ENCODE measurements at places on chromosomes 1 and 21.

GRCh38 chr1:19877821-19878636, 4.2 kb upstream of the OTUD3 start:
- DNase-seq: no peak

DNA sequence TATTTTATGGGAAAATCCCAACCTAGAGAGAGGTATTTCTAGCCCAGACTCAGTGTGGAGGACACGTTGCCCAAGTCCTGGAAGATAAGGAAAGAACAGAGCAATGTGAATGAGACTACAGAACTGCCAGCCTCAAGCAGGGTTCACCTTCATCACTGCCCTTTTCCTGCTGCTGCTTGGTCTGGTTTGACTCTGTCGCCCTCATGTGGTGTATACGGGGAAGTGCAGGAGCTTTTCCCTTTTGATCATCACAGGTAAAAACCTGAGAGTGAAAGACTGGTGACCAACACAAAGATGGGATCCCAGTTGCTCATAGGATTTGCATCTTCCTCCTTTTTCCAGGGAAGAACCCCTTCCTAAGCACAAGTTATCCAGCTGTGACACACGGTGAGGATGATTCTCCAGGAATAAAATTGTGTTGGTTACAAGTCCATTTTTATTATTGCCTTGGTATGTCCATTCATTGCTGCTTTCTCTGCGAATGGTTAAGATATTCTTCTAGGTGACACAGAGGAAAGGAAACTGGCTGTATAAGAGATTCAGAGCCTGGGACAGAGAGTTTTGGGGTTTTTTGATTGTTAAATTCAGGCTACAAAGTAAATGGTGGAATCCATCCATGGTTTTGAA, 89.5 kb upstream of the CD53 start:
- peak; percentile 48 for DNase-seq

GRCh38 chr1:2595812-2596529, 9.4 kb downstream of the PRXL2B start:
- DNase-seq: no peak

DNA sequence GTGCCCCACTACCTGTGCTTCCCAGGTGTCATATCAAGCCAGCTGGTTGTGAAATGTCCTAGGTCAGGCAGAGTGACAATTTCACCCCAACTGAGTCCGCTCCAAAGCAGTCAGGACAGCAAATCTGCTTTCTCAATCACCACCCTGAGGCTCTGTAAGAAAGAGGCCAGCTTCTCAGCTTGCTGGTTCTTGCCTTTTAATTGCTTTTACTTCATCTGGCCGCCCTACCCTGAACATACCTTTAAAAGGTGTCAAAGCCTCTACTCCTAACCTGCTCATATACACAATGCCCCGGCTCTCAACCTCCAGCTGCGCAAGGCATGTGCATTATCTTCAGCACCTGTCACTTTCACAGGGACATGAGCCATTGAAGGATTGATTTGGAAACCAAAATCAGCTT, 581.6 kb downstream of the NPHP4 start:
- DNase-seq: no peak

DNA sequence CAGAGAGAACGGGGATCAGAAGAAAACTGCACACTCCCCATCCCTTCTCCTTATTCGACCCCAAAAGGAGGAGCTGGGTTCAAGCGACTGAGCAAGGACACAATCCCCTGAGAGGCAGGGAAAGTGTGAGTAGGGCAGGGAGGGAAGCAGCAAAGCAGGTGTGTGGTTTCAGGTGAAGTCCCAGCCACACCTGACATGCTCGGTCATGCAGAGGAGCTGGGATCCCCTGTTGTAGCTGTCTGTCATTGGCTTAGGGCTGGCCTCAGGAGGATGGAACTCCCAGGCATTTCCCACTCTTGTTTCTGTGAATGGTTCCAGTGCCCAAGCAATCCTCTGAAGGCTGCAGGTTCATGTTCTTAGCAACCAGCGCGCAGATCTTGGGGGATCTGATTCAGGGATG, 150.7 kb downstream of the DSCAM start:
- no peak for DNase-seq

DNA sequence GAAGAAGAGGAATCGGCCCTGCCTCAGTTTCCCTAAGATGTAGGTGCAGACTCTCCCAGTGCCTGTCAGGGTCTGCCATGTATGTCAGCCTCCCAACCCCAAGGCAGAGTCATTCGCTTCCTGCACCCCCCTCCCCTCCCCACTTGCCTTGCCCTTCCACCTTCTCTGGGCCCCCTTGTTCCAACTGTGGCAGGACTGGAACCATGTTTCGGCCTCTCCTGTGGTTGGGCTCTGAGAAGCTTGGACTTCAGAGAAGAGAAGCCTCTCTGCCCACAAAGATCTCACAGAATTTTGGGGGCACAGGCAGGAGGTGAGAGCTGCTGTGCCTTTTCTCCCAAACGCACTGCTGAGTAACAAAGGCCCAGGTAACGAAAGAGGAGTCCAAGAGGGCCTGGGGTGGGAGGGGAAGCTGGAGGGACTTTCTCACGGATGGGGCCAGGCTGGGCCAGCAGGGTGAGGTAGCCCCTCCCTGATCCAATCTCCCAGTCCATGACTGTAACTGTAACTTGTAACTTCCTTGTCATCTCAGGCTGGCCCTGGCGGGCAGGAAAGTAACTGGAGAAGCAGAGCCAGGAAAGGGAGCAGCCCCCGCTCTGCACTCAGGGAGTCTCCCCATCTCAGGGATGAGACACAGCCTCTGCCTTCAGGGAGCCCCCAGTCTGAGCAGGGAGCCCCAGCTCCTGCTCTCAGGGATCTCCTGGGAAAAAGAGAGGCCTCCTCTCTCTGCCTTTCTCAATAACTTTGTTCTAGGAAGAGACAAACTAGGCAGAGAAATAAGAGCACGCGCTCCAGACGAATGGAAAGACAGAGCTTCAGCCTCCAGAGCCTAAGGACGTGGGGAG, 11.3 kb downstream of the CRABP2 start:
- no peak for DNase-seq

- no peak for DNase-seq
Observed at GRCh38 chr1:103120981-103121380, 12.7 kb upstream of the COL11A1 start.

DNA sequence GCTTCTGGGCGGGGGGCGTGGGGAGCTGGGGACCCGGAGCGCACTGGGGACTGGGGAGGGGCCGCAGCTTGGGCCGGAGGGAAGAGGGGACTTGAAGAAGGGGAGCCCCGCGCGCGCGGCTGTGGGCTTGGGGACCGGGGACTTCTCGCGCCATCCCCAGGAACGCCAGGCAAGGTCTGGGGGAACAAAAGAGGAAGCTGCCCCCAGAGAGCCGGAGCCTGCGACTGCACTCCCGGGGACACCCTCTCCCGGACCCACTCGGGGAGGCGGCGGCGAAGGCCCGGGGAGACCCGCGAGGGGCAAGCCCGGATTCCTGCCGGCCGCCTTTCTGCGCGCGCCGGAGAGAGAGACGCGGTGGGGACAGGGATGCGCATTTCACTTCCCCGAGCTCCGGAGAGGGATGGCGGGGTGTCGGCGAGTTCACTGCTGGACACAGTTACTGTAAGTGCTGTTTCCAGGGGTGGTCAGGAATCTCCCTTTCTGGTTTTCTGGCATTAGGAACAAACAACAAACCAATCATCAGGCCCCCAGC, 732 bp downstream of the ABCG1 start:
- DNase-seq: no peak

GRCh38 chr1:43942411-43942810, 4.3 kb upstream of the IPO13 start:
- no peak for DNase-seq

DNA sequence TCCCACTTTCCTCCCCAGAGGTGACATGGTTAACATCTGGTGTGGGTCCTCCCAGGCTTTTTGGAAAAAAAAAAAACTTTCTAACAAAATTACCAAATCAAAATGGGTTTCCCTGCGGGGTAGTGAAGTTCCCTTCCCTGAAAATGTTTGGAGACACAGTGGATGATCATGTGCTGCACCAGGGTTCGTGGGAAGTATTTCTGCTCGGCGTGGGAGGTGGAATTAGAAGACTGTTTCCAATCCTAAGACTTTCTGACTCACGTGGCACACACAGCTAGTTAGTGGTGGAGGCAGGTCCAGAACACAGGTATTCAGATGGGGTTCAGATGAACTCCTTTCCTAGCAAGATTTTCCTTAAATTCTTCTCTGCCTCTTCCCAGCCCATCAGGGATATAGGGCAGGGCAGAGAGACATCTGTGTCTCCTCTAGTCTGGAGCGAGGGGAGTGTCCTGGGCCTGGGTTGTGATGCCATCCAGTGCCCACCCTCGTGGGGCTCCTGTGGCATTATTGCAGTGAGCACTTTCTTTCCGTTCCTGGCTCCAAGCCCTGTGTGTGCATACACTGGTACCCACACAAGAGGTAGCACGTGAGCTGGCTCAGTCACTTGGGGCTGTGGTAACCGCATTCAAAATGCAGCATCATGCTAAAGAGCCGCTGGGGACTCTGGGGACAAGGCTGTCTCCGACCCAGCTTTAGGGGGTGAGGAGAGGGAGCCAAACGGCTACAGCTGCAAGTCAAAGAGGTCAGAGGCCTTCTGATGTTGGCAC, 27.5 kb downstream of the KCNC4 start:
- DNase-seq: no peak

- no peak for DNase-seq
Observed at GRCh38 chr1:197438010-197438790, 170.1 kb downstream of the CRB1 start.

DNA sequence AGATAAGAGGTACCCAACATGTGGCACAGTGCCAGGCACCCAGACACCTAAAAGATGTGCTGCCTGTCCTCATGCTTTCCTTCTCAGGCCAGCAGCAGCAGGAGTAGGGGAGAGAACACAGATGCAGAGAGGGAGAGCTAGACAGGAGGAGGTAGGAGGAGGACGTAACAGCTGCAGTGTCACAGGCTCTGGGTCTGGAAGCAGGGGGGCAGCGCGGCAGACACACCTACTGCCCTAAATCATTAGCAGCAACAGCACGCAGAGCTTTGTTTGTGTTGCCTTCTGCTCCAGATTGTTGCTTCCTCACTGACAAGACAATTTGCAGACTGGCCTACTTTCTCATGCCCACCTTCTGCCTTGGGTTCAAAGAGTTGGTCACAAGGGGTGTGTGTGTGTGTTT, 196.7 kb upstream of the DAB1 start:
- DNase-seq: no peak

DNA sequence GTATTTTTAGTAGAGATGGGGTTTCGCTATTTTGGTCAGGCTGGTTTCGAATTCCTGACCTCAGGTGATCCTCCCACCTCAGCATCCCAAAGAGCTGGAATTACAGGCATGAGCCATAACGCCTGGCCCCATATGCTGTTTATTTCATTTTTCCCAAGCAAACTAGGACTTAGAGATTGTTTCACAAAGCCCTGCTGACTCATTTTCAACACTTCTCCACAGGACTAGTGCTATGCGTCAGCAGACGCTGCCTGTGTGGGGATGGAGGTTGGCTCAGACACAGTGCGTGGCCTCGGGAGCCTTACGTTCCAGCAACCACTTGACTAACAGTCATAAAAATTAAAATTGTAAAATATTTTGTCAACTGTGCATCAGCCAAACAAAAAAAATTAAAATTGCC, 22.7 kb downstream of the PKNOX1 start:
- DNase-seq: no peak

- peak; percentile 67 for DNase-seq
Observed at GRCh38 chr1:2381741-2382620, 9.4 kb downstream of the MORN1 start.

DNA sequence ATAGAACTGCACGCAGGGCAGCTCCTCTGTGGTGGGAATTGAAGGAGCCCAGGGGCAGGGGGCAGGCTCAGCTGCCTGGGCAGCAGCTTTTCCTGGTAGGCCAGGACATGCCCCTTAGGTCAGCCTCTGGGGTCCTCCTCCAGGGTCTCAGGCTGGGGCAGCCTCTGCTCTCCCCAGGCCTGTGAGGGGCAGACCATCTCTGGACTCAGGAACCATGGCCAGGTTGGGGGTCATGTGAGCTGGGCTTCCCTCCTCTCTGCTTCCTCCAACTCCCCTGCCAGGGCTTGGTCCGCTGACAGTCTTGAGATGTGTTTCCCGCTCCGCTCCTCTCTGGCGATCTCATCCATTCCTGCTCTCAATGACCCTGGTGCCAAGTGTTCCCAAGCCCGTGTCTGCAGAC, 5.7 kb downstream of the C1orf210 start:
- DNase-seq: no peak

- DNase-seq: no peak
Observed at GRCh38 chr1:10646347-10646861, 150.0 kb downstream of the CASZ1 start.

GRCh38 chr21:42505090-42505726, 8.4 kb upstream of the SLC37A1 start:
- DNase-seq: no peak
